ENCODE measurements at places on chromosomes 5 and 9.

GRCh38 chr9:134175808-134176598 is 11.6 kb upstream of the RNU6ATAC start:
- no peak for DNase-seq

- no peak for DNase-seq
Measured at GRCh38 chr5:112183874-112184273, 235.2 kb downstream of the EPB41L4A start.

DNA sequence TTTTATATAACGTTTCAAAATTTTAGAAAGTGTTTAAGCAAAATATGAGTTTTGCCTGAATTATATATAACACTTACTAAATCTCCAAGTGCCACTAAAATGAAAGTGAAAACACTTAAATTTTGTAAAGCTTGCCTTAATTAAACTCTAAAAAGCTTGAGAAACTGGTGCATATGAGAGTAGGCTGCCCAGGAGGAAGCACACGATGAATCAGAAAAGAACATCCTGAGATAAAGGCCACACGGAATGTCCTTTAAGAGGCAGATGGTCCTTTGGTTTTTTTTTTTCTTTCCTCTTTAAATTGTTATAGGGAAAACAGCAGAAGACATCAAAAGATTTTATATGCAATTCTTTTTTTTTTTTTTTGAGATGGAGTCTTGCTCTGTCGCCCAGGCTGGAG is 60.3 kb downstream of the HABP4 start:
- no peak for DNase-seq

DNA sequence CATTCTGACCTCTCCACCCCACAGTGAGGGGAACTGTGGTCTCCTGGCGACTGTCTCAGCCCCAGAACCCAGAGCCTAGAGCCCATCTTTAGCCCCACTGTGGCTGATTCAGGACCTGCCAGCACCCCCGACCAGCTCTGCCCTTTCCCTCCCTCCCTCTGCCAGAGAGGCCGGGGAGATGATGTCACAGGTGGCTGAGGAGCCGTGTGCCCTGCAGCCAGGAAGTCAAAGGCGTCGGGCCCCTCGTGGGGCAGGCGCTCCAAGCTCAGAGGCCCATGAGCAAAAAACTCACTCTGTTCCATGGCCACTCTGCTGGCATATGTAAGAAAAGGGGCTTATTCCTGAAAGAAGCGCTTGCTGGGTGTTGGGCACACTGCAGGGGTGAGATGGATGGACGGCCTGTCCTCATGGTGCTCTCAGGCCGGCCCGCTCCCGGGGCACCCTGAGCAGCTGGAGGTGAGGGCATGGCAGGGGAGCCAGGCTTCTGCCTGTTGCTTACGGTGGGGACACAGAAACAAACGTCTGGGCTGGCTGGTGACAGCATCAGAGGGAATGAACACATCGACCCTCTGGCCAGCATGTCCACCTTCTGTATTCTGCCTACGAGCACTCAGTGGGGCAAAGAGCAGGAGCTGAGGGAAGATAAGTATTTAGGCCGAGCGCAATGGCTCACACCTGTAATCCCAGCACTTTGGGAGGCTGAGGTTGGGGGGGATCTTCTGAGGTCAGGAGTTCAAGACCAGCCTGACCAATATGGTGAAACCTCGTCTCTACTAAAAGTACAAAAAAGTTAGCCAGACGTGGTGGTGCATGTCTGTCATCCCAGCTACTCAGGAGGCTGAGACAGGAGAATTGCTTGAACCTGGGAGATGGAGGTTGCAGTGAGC is 41.1 kb downstream of the LAMC3 start:
- DNase-seq: no peak

- no peak for DNase-seq
Measured at GRCh38 chr9:132487980-132488535, 78.0 kb downstream of the CFAP77 start.

DNA sequence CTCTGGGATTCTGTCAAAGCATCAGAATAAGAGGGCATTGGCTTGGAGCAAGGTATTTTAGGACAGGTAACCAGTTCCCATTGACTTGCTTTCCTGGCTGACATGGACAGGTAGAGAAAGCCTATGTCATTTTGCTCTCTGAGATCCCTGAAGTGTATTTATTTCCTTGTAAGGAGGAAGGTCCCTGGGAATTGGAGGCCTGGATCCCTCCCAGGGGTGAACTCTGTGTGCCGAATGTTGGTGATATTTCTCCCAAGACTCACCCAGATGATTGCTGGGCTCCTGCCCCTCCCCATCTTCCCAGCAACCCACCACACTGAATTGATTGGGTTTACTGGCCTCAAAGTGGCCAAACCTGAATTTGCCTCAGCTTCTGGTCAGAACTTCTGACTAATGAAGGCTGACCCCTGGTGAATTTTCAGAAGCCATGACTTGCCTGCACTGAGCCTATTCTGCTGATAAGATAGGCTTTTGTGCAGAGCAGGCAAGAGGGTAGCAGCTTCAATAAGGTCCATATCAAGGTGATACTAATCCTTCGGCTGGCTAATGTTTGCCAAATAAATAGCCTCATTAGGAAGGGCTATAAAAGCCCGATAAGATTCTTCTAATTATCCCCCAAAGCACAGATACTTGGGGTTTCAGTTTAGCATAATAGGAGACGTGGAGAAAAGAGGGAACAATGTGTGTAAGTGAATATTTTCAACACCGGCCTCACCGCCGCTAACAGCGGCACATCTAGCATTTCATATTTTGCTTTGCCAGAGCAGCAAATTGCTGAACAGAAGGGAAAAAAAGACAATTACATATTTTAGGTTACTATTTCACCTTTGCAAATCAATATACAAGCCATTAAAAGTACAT is 152.9 kb upstream of the PITX1 start:
- no peak for DNase-seq

- DNase-seq: no peak
Measured at GRCh38 chr5:142769251-142769792, 855 bp upstream of the ARHGAP26 start.

DNA sequence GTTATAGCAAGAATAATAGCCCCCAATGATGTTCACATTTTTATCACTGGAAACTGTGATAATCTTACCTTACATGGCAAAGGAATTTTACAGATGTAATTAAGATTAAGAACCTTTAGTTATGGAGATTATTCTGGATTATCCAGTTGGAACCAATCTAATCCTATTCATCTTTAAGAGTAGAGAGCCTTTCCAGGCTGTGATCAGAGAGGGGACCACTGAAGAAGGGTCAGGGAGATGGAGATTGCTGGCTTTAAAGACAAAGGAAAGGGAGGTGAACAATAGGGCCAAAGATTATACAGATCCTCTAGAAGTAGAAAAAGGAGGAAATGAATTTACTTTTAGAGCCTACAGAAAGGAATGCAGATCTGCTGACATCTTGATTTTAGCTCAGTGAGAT is 253.5 kb upstream of the GRIN3A start:
- DNase-seq: no peak

GRCh38 chr9:1979741-1980367 is 35.3 kb upstream of the SMARCA2 start:
- peak; percentile 87 for DNase-seq

DNA sequence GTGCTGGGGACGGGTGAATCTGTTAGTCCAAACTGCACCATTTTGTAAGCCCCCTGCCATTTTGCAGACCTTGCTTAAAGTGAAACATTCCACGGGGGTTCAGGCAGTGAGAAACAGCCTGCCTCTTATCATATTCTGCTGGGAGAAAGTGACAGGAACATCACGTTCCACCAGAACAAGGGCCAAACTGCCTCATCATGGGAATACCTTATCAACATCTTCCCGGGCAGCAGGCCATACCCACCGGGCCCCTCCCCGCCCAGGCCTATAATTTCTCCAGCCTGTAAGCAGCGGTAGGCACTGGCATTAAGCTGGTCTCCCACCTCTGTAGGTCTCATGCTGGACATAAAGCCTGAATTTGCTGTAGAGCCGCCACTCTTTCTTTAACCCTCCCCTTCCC is 1.5 kb upstream of the CFAP77 start:
- DNase-seq: no peak

DNA sequence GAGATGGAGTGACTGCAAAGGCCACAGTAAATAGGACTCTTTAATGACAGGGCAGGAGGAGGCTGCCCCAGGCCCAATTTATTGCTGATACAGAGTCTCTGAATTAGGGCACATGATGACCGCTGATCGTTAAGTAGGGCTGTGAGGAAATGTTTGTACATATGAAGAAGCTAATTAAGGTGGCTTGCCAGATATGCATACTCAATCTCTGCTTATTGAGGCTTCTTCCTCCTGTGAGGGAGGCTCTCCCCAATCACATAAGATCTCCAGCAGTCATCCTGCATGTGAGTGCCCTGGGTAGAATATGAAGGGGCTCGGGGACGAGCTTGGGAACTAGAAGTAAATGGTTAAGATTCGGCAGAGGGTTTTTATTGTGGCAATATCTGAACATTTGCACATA is 8.2 kb upstream of the CD180 start:
- no peak for DNase-seq

DNA sequence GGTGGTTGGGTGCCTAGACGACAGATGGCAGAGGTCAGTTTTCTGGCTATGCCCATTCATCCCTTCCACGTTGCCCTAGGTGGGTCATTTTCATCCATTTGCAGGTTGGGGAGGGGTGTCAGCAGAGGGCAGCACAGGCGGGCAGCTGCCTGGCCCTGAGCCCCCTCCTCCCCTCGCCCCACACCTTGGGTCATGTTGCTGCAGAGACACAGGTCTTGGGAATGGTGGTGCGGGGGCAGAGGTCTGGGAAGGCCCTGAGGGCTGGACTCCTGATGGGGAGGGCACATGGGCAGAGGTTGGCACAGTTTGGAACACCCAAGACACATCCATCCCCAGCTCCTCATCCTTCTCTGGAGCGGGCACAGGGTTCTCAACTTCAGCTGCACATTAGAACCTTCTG is 103.2 kb upstream of the LMX1B start:
- no peak for DNase-seq
